Ureter (tissue), 1 donor: ENCODE measurements at places on chromosomes 11 and 22. TPM values are rescaled to one million over a fixed set of nuclear protein-coding genes. Genes with fewer than 3 reads are reported as not detected.
A peak's percentile ranks its signal among the peaks of the same experiment; 100 is the strongest.

Gene AIFM3
- 15.4 TPM for total RNA-seq

Gene PNPLA3
- 0.75 TPM for total RNA-seq

Gene ABCG4
- 0.42 TPM for total RNA-seq

Gene SLC35F2
- total RNA-seq, result 8.0 TPM

Gene VPREB1
- total RNA-seq, result not detected

Gene SYT9
- total RNA-seq, result 0.60 TPM

Gene CATSPERZ
- total RNA-seq, result not detected

Gene RIMBP3C
- 0.29 TPM for total RNA-seq

DNA sequence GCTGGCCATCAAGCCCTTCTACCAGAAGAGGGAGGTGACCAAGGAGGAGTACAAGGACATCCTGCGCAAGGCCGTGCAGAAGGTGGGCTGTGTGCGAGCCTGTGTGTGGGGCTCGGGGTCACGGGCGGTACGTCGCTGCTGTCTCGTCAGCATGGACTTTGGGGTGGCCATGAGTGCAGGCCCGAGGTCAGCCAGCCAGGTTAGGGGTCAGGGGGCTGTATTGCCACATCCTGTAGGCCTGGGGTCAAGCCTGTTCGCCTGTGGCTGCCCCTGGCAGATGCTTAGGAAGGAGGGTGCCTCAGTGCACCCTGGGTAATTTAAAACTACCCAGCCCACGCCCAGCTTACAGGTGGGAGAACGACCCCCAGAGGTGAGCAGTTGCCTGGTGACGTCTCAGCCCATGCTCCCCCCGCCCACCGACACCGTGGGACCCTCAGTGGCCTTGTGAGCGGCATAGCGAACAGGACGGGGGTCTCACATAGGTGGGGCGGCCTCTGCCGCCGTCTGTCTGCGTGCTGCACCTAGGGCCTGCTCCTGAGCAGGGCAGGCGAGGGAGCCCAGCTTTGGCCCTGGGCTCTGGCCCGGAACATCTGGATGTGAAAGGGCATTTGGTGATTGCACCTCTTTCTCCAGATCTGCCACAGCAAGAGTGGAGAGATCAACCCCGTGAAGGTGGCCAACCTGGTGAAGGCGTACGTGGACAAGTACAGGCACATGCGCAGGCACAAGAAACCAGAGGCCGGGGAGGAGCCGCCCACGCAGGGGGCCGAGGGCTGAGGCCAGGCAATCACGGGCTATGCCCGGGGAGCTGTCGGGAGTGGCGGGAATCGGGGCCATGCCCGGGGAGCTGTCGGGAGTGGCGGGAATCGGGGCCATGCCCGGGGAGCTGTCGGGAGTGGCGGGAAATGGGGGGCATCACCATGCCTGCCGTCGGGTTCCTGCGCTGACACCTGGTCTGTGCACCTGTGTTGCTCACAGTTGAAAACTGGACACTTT lies 4.5 kb downstream of the IRF7 start:
- DNase-seq, result no peak

GRCh38 chr22:44431256-44431655 lies 66.8 kb downstream of the RTL6 start:
- no peak for DNase-seq

DNA sequence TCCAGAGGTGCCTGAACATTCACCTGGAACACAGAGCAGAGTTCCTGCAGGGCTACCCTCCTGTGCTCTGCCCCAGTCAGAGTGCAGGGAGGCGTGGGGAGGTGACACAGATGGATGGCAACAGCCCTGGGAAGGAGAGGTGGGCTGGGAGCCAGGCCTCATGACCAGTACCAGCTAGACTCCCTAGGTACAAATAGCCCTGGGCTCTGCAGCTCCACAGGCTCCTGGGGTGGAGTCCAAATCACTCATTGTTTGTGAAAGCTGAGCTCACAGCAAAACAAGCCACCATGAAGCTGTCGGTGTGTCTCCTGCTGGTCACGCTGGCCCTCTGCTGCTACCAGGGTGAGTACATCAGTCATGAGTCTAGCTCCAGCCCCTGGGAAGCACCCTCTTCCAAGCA lies at the start of gene SCGB1D2:
Gene SCGB1D2 (plus strand): TSS at position 219 of the 400 bp plus-strand sequence. CDS start 69 bp downstream, at position 288.
- DNase-seq, result peak; percentile 67

GRCh38 chr22:29359469-29359868 lies 28.9 kb downstream of the AP1B1 start:
- DNase-seq, result peak; percentile 61

DNA sequence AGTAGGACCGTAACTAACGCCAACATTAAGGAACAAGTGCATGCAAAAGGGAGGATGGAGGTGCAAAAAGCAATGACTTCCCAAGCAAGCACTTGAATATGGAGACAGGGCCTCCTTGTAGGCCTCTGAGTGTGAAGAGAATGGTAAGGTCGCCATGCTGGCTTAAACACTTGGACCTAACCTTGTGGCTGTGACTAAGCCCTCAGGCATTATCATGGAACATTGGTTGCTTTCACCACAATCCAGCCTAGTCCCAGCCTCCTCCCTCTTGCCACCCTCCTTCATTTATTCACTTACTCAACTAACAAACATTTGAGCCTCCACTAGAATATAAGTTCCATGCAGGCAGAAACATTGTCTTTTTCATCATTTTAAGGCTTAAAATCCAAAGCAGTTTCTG lies 11.9 kb upstream of the SYTL2 start:
- DNase-seq, result no peak

DNA sequence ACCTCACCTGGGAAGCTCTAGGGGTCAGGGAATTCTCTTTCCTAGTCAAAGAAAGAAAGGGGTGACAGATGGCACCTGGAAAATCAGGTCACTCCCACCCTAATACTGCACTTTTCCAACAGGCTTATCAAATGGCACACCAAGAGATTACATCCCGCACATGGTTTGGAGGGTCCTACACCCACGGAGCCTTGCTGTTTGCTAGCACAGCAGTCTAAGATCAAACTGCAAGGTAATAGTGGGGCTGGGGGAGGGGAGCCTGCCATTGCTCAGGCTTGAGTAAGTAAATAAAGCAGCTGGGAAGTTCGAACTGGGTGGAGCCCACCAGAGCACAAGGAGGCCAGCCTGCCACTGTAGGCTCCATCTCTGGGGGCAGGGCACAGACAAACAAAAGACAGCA lies 2830.6 kb upstream of the OR11H1 start:
- no peak for DNase-seq

DNA sequence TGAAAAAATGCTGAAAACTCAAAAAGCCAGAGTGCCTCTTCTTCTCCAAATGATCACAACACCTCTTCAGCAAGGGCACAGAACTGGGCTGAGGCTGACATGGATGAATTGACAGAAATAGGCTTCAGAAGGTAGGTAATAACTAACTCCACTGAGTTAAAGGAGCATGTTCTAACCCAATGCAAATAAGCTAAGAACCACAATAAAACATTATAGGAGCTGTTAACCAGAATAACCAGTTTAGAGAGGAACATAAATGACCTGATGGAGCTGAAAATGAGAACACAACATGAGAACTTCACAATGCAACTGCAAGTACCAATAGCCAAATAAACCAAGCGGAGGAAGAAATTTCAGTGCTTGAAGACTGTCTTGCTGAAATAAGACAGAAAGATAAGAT lies 9.2 kb downstream of the OR56B4 start:
- DNase-seq, result no peak

DNA sequence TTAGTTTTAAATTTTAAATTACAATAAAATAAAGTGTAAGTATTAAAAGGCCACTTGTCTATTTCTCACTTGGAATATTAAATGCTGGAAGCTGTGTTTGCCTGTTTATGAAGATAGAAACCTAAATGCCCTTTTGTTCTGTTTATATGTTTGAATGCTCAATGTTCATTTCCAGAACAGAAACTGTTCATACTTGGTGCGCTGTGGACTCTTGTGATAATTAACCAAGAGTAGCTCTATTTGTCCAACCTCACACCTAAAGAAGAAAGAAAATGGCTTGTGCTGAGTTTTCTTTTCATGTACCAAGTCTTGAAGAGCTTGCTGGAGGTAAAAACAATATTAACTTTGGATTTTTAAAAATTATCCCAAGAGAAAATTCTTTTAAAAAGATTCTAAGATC lies 5.7 kb downstream of the C11orf54 start:
- no peak for DNase-seq

DNA sequence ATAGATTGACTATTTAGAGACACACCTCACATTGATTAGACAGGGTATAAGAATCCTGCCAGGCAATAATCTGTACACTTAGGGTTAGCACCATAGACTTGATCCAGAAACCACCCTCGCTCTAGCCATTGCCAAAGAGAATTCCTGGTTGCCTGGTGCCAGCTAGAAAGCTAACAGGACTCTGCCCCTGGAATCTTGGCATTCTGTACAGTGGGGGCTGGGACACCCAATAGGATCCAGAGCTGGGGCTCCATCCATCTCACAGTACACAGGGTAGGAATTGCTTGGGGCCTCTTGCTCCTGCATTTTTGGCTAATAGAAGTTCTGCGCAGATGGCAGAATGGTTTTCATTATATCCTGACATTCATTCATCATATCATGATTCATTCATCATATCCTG lies 3.0 kb upstream of the APLNR start:
- no peak for DNase-seq

DNA sequence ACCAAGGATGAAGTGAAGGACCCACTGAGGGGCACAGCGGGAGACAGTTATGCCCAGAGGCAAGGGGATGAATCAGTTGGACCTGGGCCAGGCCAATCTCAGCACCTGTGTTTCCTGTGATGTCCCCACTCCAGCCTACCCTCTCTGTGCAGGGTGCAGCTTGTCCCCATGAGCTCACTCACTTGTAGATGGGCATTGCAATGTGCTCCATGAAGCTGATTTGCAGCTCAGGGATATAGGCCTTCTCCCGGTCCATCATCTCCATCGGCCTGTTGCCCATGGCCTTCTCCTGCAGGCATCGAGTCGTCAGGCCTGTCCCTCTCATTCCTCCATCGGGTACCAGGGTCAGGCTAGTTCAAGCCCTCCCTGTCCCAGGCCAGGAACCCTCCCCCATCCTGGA lies 96.2 kb downstream of the PDE2A start:
- no peak for DNase-seq

DNA sequence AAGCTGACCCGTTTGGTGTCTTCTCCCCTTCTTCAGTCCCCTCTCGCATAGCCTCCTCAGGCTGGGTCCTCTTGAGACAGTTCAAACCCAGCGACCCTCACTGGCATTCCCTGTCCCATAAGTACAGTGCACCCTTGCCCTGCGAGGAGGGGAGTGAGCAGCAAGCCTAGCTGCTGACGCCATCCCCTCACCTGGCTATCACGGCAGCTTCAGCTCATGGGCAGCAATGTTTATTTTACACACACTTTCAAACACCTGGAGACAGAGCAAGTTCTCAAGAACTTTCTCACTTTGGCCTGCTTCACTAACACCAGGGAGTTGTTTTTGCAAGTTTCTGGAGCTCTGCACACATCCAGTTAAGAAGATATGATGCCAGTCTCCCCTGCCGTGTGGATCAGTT lies 189.6 kb upstream of the E2F8 start:
- DNase-seq, result no peak

- DNase-seq, result no peak
These were observed 385.5 kb upstream of the SYN3 start for GRCh38 chr22:33443683-33444082.

DNA sequence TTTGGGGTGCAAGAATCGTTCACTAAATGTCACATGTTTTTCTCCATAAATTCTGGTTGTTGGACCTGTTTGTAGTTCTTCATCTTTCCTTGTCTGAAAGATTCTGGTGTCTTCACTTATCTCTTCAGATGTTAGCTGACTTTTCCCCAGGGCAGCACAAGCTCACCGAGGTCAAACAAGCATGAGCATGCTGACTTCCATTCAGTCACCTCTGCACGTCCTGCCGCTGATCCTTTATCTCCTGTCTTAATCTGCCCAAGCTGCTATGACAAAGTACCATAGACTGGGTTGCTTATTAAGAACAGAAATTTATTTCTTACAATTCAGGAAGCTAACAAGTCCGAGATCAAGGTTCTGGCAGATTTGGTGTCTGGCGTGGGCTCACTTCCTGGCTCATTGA lies 800.6 kb downstream of the NTM start:
- DNase-seq, result no peak

GRCh38 chr11:119320776-119321524 lies 4.0 kb upstream of the MCAM start:
- no peak for DNase-seq

- DNase-seq, result no peak
These were observed 63.3 kb downstream of the LIF start for GRCh38 chr22:30183271-30183670.

- peak; percentile 58 for DNase-seq
These were observed 37.6 kb upstream of the BIRC3 start for GRCh38 chr11:102279641-102280170.

GRCh38 chr22:39296981-39297489 lies 22.4 kb downstream of the RPL3 start:
- DNase-seq, result no peak

DNA sequence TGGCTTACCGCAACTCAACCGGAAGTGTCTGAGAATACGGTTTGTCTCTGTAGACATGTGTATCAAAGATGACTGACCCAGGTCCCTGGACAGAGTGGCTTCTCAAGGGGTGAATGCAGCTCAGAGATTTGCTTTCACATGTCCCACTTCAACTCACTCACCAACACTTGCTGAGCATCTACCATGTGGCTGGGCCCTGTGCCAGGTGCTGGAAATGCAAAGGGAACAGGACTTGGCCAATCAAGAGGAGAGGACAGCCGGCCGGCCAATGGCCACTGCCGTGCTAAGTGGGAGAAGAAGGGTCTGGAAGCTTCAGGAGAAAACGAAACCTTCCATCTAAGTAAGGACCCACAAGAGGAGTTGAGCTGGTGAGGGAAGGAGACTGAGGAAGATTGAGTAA lies 151.3 kb downstream of the CEP164 start:
- DNase-seq, result no peak

DNA sequence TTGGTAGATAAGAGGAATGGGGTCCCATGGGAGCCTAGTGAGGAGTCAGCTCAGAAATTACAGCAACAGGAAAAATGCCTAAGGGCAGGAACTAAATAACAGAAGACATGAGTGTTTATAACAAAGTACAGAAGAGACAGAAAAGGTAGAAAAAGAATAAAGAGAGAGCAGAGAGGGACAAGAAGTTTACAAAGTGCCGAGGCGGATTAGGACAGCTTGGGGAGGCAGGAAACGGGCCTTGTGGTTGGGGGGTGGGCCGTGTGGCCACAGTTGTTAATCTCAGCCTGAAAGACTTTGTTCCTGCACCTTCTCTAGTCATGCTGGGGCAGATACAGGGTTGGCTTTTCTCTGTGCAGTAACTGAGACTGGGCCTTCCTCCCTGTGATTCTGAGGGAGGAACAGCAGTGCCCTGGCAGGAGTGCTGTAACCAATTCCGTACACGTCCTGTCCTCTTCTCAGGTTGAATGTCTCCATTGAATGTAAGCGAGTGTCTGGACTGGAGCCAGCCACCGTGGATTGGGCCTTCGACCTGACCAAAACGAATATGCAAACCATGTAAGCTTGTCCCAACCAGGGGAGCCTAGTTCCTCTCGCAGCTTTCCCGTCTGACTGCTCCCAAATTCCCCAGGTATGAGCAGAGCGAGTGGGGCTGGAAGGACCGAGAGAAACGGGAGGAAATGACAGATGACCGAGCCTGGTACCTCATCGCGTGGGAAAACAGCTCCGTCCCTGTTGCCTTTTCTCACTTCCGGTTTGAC lies 13.2 kb downstream of the NAA40 start:
- no peak for DNase-seq

- DNase-seq, result peak; percentile 43
These were observed 899 bp upstream of the KLHDC7B start for GRCh38 chr22:50544746-50545253.
